Stimulated activated CD4-positive, alpha-beta T cell treated with anti-CD3 and anti-CD28 coated beads, Interleukin-12 subunit alpha, Interleukin-12 subunit beta, amount 100 ng/mL, for 4 hours (primary cell): ENCODE measurements at places on chromosomes 16 and 17.

DNA sequence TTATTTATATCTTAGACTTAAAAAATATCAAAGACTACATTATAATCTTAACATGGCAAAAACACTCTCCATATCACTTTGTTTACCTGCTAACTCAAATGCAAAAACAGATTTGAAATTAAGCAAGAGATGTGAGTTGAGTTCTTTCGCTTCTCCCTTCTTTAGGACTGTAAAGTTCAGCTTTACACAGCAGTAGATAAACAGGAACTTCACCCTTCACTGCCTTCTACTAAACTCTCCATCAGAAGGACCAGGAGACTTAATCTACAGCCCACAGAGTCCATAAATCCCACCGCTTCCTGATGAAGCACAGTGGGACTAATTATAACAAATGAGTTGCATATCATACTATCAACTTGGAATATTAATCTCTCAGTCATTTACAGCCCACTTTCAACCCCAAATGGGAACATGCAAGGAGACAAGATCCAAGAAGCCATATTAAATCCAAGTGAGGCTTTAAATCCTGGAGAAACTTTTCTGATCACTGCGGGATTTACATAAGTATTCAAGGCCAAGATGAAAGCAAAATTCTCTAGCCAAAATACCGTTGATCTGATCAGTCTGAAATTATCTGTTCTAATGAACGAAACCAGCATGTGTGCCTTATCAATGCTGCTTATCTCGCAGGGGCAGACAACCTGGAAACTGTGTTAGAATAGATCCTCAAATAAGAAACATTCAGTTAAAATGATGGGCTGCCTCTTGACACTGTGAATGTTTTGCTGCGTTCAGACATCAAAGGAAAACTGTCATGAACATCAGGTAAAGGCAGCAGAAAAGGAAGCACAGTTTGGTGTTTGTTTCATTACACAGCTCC is 1.6 kb downstream of the AMFR start:
- no peak for DNase-seq

- no peak for DNase-seq
Measured at GRCh38 chr17:35101725-35102124, 17.9 kb downstream of the RAD51D start.

GRCh38 chr17:79034931-79035485 is 11.0 kb downstream of the C1QTNF1 start:
- DNase-seq: no peak

- no peak for DNase-seq
Measured at GRCh38 chr17:19244781-19245180, 7.6 kb downstream of the EPN2 start.

- no peak for DNase-seq
Measured at GRCh38 chr17:63785556-63785955, 11.6 kb downstream of the DDX42 start.

GRCh38 chr17:2852729-2853282 is 56.6 kb downstream of the RAP1GAP2 start:
- DNase-seq: no peak

DNA sequence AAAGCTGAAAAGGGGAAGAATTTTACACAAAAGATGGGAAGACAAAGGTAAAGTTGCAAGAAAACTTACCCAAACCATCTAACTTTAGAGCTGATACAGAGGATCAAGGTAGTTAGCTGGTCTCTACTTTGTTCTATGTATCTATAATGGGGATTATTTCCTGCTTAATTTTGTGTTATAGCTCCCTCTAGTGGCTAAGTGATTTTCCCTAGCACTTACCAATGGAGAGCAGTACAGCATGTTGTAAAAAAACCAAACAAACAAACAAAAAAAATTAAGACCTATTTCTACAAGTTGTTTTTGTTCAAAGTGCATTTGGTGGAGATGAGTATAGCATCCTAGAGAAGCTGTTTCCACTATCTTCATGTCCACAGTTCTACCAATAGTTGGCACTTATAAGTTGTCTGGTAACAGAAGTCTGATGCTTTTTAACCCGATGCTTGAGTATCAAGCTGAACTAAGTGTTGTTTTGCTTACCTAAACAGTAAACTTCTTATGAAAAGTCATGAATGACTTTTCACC is 7.5 kb downstream of the SRSF1 start:
- DNase-seq: no peak

DNA sequence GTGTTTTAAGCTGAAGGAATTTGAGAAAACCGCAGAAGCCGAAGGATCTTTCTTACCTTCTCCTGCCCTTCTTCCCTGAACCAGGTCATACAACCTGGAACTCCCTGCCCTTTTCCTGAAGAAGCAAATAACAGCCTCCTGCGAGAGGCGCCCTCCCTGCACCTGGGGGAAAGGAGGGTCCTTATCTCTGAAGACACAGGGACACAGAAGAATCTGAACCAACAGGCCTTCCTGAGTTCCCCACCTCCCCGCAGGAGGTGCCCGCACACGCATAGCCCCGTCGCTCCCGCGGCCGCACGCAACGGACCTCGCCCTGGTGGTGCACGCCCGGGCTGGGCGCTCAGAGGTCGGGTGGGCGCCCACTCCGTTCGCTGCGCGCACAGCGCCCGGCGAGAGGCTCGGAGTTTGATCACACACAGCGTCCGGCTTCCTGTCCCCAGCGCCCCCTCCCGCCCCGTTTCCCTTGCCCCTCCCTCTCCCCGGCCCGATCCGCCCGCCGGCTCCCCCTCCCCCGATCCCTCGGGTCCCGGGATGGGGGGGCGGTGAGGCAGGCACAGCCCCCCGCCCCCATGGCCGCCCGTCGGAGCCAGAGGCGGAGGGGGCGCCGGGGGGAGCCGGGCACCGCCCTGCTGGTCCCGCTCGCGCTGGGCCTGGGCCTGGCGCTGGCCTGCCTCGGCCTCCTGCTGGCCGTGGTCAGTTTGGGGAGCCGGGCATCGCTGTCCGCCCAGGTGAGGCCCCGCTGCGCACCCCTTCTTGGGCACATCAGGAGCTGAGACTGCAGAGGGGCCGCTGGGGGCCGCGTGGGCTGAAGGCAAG is at the start of gene TNFSF12:
Gene TNFSF12 (plus strand): TSS at position 474 of the 816 bp plus-strand sequence. CDS start 96 bp downstream, at position 570.
- DNase-seq: peak; percentile 55

GRCh38 chr16:10992797-10993196 is 48.4 kb downstream of the CLEC16A start:
- no peak for DNase-seq

DNA sequence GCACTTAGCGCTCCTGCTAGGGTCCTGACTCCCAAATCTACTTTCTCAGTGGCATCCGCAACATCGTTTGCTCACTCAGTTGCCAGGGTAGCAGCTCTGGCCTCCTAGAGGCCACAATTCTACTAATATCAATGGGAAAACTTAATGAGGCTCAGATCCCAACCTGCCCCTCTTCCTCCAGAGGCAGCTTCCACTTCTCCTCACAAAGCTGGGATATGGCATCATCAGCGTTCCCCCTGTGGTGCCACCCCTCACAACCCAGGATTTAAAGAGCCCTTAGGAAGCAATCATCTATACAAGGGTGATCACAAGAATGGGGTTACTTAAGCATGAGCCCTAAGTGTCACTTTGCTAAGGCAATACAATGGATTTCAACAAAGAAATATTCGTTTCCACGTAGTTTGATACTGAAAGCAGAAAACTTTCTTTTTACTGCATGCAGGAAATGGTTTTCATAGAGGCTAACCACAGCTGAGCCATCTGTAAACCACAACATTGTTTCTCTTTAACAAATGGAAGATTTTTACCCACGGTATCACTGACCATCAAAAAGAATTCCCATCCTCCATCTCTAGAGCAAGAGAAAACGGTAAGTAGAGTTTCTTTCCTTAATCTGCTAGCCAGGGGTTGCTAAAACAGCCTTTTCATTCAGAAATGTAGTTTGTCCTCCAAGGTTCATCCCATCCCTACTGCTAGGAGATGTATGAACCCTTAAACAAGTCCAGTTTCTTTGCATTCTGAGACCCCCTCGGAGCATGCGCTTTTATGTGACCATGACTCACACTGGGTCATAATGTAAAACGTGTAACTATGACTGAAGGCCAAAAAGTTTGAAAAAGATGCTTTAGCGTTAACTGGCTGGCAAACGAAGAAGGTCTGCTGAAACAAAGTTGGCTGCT is 68.3 kb upstream of the BCAR1 start:
- DNase-seq: no peak

GRCh38 chr16:870856-871561 is 70.5 kb upstream of the GNG13 start:
- DNase-seq: no peak

- no peak for DNase-seq
Measured at GRCh38 chr17:7216242-7217112, 3.2 kb downstream of the DLG4 start.

DNA sequence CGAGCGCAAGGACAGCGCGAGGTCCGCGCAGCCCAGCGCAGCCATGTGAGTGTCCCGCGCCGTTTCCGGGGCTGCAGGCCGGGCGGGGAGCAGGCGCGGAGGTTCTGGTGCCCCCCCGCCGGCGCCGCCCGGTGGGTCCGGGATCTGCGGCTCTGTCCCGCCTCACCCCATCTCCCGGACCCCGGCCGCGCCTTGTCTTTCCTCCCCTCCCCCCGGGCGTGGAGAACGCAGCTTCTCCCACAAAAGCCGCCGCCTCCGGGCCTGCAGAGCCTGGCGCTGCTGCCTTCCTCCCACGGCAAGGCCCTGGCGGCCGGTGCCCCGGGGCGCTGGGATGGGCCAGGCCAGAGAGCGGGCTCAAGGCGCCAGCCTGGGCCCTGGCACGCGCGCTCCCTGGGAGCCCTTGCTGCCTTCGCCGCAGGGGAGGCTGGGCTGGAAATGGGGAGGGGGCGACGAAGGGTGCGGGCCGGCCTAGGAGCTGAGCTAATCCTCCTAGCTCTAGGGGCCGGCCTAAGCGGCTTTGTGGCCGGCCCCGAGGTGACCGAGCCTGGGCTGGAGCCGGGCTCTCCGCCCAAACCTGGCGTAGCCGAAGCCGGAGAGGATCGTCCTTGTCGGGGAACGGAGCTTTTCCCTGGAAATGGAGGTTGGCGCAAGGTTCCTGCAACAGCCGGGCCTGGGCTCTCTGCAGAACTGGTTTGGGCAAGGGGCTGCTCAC is 397 bp downstream of the RIPOR1 start:
- peak; percentile 28 for DNase-seq

DNA sequence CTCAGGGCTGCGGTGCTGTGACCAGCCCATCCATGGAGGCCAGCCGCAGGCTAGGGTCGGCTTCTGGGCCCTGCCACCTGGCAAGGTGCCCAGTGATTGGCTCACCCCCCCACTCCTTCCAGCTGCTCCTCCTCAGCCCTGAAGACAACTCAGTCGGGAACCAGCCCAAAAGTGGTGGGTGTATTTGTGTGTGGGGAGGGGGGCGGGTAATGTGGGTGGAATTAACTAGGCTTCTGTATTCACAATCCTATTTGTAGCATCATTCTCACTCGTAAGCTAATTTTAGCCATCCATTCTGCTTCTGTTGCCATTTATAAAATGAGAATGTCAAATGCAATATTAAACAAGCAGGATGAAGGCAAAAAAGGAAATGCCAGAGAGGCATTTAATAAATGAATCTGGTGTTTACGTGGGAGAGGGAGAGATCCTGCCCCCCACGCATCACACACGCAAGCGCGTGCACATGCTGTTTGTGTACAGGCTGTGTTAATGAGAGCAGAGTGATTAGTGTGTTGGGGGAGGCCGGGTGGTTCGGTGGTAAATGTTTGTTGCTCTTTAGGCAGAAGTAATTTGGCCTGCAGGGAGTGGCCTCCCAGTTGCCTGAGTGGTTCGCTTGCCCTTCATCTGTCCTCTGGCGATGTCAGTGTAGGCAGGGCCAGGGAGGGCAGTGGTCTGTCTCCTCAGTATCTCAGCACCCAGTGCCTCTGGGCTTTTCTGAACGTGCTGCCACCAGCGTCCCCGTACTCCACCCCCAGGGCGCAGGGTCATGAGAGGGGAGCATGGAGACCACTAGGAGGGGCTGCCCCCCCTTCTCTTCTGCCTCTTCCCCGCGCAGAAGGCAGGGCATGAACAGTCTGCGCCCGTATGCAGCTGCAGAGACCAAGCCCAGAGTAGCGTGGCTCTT is 140.1 kb downstream of the CCDC182 start:
- DNase-seq: no peak

DNA sequence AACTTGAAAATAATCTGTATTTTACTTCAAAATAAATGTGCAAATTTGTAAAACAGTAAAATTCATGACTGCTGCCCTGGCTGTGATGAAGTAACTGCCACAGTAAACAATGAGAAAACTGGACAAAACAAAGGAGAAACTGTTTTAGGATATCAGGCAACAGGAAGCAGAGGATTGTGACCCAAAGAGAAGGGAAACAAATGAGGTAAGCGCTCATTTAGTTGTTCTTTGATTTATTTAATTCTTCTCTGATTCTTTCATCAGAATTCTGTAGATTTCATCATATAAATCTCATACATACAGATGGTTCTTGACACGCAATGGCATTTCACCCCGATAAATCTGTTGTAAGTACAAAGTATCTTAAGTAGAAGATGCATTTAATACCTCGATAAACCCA is 198.1 kb upstream of the AXIN2 start:
- no peak for DNase-seq

DNA sequence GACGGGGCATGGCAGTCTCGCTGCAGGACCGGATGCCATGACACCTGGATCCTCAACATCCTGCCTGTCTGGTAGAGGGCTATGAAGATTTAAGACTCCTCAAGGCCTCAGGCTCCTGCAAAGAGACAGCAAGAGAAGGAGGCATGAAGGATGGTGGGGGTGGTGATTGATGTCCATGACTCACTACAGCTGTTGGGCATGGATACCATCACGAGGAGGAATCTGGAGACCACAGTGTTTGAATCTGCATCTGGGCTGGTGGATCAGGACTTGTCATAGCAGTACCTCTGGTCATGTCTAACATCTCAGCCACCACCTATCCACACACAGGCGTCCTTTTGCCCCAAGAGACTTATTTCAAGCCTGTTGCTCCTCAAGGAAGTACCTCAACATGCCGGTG is 50.2 kb upstream of the WSCD1 start:
- DNase-seq: no peak
